ENCODE measurements at places on chromosomes 2 and 18. TPM values are rescaled to one million over a fixed set of nuclear protein-coding genes. Genes with fewer than 3 reads are reported as not detected.

- no peak for DNase-seq
Measured at GRCh38 chr2:239157269-239157668, 243.6 kb downstream of the HDAC4 start.

GRCh38 chr18:50127516-50128210 lies 67.3 kb downstream of the MYO5B start:
- DNase-seq: no peak

- no peak for DNase-seq
Measured at GRCh38 chr2:70978341-70979179, at the start of gene ANKRD53. Gene ANKRD53 (plus strand): TSS chr2:70978630. CDS start chr2:70978646, 16 bp downstream.

- no peak for DNase-seq
Measured at GRCh38 chr2:37581433-37581832, 90.0 kb downstream of the CDC42EP3 start.

- no peak for DNase-seq
Measured at GRCh38 chr18:9986156-9986930, 72.5 kb downstream of the VAPA start.

DNA sequence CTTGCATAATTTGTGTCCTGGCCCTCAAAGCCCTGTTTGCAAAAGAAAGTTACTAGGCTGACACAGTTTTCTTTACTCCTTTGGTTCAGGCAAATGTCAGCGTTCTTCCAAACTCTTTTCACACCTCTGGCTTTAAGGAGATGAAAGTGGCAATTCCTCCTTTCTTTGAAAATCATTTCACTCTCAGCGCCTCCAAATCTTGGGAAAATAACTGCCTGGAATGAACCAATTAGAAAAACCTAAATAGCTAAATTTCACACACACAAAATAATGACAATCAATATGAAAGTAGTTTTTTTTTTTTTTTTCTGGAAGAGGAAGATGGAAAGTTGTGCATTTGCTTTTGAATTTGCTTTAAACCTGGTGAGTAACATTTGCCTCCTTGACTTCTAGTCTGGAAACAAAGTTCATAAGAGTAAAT lies 1.7 kb downstream of the MEIS1 start:
- DNase-seq: no peak

DNA sequence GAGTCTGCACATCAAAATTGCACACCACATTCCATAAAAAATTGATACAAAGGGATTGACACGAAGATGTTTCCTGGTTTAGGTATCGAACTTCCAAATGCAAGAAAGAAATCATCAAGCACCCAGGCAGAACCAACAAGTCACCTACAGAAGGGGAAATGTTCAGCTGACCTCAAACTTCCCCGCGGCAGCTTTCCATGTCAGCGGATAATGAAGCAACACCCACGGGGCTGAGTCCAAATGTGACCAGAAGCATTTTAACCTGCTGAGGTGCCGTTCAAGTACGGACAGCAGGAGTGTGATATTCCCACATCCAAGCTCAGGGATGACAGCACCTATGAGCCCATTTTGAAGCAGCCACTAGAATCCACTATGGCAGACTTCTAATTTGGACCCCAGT lies 124.9 kb downstream of the GALNT14 start:
- no peak for DNase-seq

DNA sequence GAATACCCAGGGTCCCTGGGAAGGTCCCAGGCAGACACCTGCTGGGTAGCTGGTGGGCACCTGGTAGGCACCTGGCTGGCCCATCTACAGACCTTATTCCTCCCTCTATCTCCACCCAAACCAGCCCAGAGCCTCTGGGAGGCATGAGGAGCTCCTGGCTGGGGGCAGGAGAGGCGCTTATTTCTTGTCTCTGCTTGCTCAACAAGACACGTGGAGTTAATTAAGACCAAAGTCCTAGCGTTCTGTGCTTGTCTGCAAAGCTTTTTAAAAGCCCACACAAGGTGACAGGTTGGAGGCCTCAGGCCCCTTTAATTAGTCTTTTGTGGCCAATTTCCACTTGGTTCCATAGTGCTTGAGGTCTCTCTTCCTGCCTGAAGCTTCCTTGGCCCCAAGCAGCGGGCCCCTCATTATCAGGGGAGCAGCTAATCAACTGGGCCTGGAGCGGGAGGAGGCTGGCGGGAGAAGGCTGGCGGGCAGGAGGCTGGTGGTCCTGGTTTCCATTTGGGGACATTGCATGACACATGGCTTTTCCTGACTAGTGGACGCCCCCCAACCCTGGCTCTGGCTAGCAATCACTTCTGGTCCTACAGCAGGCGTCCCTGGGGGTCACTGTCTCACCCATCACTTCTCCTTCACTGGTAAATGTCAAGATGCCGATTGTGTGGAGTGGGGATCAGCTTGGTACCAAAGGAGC lies 65.4 kb upstream of the HDAC4 start:
- DNase-seq: no peak

DNA sequence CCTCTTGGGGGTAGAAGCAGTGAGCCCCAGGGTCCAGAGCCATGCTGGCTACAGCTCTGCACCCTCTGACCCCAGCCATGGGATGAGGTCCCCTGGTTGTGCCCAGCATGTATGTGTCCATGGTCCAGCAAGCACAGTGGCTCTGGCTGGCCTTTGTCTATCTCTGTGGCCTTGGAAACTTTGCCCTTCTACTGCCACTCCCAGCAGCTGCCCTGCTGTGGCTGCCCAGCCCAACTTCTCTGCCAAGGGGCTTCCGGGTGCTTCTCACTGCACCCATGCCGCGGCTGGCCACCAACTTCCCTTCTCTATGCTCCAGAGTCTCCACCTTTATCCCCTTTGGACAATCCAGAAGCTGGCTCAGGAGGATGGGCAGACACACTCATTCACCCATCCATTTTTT lies 18.8 kb downstream of the TMEM185B start:
- no peak for DNase-seq

- DNase-seq: no peak
Measured at GRCh38 chr2:191844706-191845105, 2.2 kb downstream of the CAVIN2 start.

- no peak for DNase-seq
Measured at GRCh38 chr18:2889761-2890192, 43.0 kb downstream of the EMILIN2 start.

GRCh38 chr2:36858551-36859365 lies 107.6 kb downstream of the STRN start:
- DNase-seq: no peak

GRCh38 chr2:17758118-17758517 lies 4.2 kb downstream of the GEN1 start:
- no peak for DNase-seq

GRCh38 chr2:8086357-8086756 lies 595.5 kb upstream of the ID2 start:
- DNase-seq: no peak

DNA sequence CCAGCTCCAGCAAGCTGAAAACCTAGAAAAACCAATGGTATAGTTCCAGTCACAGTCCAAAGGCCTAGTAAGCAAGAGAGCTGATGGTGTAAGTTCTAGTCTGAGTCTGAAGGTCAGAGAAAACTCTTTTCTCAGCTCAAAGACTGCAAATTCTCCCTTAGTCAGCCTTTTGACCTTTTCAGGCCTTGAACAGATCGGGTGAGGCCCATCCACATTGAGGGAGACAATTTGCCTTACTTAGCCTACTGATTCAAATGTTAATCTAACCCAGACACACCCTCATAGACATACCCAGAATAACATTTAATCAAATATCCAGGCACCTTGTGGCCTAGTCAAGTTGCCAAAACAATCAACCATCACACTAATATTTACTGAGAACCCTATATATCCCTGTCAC lies 110.8 kb upstream of the KCNJ3 start:
- no peak for DNase-seq

Gene HOXD11
- polyA plus RNA-seq: 67.2 TPM

Gene TXNDC2
- polyA plus RNA-seq: not detected

Gene GAL3ST2
- polyA plus RNA-seq: 0.52 TPM

Gene DOK1
- 7.5 TPM for polyA plus RNA-seq

Gene SNORC
- polyA plus RNA-seq: 3.4 TPM

Data from renal cortex interstitium (tissue), 15 donors.